Stimulated activated CD8-positive, alpha-beta memory T cell treated with anti-CD3 and anti-CD28 coated beads, Interleukin-15, amount 100 ng/mL, for 24 hours (primary cell): ENCODE measurements at places on chromosomes 6 and 20.

DNA sequence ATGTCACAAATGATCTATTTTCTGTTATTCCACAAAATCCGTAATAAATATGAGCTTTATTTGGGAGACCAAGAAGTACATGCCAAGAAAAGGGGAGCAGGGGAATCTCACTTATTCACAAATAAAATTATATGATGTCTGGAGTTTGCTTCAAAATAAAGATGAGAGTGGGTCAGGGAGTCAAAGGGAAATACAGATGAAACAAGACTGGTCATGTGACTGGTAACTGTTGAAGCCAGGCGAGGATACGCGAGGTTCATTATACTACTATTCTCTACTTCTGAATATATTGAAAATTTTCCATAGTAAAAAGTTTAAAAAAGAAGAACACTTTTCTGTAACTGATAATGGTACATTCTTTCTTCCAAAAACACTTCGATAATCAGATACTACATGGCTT lies 14.6 kb downstream of the EPB41L2 start:
- DNase-seq = no peak

- no peak for DNase-seq
Measured at GRCh38 chr20:36446557-36446956, 94.8 kb upstream of the MYL9 start.

DNA sequence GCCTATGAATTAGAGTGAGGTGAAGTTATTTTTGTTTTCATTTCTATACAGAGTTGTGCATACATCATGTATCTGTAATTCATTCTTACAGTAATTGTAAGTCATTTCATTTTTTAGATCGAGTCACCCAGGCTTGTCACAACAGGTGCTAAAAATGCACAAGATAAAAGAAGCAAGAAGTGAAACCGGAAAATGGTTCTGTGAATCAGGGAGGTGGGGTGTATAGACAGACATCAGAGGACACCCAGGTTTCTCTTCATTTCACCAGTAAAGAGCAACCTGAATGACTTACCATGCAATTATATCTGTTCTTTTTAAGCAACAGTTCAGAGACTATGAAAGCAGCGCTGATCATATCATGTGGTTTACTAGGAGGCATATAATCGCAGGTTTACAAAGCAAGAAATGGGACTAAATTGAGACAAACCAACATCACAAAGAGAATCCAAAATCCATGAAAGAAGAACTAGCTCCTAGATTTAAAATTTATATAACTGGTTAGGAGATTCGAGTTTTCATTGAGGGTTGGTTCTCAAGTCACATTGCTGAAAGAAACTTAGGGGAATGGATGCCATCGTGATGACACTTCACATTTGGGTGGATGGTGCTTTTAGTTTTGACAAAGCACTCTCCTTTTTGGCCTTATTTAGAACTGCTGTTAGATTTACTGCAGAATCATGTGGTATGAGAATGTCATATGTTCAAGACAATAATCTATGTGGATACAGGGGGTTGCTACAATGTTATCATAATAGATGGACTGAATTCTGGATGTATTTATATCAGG lies 27.9 kb upstream of the TBC1D7 start:
- DNase-seq = no peak

DNA sequence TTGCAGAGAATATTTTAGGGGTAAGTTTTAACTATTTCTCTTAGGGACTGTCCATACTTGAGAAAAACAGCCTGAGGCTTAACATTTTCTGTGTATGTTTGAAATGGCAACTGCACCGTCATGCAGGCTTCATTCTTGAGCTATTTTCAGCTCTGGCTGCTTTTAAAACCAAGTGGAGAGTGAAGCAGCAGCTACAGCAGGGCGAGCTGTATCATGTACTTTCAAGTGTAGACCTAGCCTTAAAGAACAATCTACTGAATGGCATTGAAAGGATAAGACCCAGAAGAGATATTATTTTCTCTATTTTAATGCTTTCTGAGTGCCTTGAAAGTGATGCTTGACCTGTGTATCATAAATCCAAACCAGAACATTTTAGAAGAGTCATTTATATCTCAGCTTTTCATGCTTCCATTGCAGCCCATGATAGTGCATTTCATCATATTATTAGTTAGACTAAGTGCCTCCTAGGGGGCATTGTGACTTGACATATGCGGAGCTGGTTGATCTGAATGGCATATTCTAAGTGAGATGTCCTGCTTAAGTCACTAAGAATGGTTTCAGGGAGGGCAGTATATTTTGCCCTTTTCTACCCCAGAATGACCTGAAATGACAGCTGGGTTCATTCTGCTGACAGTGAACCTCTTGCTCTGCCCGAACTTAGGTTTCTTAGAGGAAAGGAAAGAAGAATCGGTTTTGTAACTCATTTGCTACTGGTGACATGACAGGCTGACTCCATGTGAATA lies 85.3 kb downstream of the NKAIN2 start:
- no peak for DNase-seq

- no peak for DNase-seq
Measured at GRCh38 chr6:2512802-2513201, 237.9 kb downstream of the MYLK4 start.

GRCh38 chr6:42026540-42026939 lies 23.8 kb upstream of the TAF8 start:
- no peak for DNase-seq

- DNase-seq = no peak
Measured at GRCh38 chr6:17688481-17688880, 18.2 kb downstream of the NUP153 start.

GRCh38 chr20:38893565-38894090 lies 32.6 kb upstream of the FAM83D start:
- DNase-seq = peak; percentile 68

- DNase-seq = no peak
Measured at GRCh38 chr6:143401636-143402370, 48.7 kb downstream of the ADAT2 start.
